ENCODE measurements at places on chromosomes 11 and 22.

DNA sequence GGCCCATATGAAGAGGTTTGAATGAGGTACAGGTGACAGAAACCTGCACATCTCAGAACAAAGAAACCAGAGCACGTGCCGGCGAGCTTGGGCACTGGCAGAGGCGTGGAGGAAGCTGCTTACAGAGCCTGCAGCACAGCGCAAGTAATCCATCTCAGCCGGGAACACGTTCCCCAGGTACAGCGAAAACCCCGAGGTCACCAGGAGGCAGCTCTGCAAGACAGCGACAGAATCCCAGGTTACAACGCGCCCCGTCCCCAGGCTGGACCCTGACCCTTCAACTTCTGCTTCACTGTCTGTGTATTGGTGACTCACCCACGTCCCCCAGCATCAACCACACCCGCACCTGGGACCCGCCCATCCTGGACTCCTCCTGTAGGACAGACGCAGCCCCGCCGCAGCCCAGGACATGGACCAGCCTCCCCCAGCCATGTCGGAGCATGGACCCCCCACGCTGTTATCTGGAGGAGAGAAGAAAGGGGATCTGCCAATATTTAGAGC lies 2.2 kb downstream of the MLC1 start:
- no peak for DNase-seq

DNA sequence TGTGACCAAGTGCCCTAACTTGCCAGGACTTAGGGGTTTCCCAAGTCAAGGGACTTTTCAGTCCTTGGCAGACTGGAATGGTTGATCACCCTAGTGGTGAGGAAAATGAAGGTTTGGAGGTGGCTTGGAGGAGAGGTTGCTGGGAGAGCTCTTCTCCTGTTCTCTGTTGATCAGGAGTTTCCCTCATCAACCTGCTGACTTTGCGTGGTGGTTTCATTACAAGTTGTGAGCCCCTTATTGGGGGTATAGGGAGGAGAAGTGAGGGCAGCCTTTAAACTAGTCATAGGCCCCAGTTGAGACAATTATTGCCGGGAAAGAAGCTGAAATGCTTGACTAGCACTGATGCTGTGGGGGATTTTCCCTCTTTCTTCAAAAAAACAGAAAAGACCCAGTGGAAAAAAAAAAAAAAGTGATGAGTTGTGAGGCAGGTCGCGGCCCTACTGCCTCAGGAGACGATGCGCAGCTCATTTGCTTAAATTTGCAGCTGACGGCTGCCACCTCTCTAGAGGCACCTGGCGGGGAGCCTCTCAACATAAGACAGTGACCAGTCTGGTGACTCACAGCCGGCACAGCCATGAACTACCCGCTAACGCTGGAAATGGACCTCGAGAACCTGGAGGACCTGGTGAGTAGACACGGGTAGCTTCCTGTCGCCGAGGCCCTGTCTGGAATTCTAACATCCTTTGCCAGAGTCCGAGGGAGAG lies at the start of gene CXCR5:
TSS of gene CXCR5 (plus strand) at position 525 of the 704 bp plus-strand sequence. CDS start at position 575, 50 bp downstream.
- DNase-seq, result no peak

GRCh38 chr11:123410218-123410549 lies 19.9 kb upstream of the GRAMD1B start:
- no peak for DNase-seq

DNA sequence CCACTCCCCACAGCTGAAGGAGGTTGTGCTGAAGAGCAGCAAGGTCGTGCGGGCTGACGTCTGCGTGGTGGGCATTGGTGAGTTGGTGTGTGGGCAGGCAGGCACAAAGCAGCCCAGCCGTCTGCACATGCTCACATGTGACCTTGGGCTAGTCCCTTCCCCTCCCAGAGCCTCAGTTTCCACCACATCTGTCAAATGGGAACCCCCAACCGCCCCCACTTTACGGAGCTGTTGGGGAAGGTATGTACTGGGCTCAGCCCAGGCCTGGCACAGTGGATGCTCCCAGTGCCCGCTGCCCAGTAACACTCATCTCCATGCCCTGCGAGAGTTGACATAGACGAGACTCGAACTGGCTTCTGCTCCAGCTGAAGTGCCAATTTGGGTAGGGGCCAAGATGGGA lies 5.1 kb upstream of the LZTR1 start:
- DNase-seq, result no peak

DNA sequence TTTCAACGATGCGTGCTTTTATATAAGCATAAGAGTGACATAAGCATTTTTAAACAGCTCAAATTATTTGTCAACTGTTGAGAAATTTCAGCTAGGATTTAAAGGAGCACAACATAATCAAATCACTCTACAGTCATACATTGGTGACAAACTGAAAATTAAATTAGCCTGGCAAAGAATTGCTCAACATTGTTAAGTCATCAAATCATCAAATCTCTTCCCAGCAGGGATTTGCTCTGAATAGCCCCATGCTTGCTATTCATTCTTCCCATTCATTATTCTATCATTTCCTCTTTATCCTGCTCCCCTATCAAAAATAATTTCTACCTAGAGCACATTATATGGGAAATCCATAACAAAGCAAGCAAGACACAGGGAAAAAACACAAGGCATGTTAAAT lies 198.7 kb upstream of the LUZP2 start:
- no peak for DNase-seq

GRCh38 chr11:44855493-44855849 lies 95.2 kb downstream of the TP53I11 start:
- no peak for DNase-seq

DNA sequence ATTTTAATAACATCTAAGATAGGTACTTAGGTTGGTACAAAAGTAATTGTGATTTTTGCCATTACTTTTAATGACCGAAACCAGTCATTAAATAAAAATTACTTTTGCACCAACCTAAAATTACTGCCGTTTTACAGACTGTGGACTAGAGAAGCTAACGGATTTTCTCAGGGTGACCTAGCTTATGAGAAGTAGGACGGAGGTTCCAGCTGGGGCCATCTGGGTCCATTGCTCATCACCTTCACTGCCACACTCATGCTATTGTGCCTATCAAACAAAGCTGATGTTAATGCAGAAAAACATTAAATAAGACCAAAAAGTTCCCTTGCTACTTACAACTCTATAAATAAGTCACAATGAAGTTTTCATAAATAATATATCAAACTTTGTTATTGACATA lies 38.9 kb downstream of the GRIA4 start:
- DNase-seq, result no peak

GRCh38 chr11:117458275-117459122 lies 130.8 kb downstream of the CEP164 start:
- DNase-seq, result no peak

DNA sequence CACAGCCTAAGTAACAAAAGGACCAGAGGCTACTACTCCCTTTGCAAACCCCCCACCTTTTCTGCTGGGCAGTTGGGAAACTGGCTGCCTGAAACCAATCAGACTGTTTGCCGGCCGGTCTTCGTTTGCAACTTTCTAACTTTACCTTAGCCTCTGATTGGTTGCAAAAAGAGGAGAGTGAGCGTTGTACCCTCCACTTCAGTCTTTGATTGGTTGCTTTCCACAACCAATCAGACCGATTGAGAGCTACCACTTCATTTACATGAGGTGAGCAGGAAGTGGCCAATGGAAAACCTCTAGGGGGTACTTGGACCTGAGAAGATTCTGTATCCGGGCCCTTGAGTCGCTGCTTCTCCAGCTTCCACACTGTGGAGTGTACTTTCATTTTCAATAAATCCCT lies 18.8 kb upstream of the CLNS1A start:
- no peak for DNase-seq

GRCh38 chr22:48180631-48181030 lies 1418.2 kb downstream of the TBC1D22A start:
- no peak for DNase-seq

- DNase-seq, result no peak
Measured at GRCh38 chr11:18720091-18720807, 5.7 kb downstream of the IGSF22 start.

DNA sequence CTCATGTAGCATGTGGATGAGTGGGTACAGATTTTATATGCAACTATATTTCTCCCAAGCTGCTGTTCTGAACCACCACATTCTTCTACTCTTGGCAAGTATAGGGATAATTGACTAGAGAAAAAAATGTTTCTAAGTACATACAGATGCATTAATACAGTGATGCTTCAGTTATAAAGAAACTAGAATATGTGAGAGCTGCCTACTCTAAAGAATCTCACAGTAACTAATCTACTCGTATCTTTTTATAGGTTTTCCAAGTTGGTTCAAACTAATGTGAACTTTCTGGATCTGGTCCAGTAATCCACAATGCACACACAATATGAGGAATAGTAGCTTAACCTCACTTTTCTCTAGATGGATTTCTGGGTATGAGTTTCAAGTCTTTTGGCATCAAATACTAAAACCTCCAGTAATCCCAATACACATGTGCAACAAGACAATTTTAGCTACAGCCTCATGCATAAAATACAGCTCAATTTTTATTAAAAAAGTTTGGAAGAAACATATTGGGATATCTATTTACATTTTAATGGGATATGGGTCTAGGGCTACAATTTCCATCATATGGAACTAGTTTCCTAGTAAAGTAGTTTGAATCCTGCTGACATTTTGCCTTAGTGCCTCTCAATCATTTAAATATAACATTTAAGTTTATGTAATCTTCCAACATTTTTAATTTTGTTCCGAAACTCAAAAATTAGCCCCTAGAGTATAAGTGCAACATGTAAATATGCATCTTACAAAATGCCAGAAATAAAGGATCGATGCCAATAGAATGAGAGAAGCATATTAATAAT lies 2209.7 kb downstream of the LRRC4C start:
- no peak for DNase-seq

DNA sequence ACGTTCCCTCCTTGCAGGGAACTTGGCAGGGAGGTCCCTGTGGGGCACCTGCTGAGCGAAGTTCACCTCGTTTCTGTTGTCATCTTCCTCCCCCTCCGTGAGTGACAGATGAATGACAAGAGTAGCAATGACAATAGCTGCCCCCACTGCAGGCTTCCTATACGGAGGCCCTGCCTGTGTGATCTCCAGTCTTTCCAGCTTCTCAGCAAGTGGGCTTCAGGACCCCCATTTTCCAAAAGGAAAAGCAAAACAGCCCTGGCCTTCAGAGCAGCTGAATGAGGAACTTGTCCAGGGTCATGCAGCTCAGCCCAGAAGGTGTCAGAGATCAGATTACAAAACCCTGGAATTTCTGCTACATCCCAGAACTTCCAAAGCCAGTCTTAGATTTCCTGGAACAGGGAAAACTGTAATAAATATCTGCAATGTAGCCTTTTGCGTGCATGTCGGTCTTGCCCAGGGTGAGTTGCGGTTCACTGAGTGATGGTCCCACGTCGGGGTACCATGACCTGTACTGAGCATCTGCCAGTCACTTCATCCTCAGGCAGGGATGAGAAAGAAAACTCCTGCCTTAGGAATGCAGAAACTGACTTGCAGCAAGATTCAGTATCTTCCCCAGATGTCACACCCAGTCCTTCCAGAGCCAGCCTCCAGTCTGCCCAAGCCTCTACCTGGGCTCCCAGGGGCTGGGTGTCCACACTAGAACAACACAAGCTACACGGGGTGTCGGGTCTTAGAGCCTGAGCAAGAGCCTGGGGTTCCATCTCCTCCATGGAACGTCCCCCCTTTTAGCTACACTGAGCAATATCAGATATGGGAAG lies 1457.0 kb downstream of the BRD1 start:
- DNase-seq, result no peak

GRCh38 chr11:12784987-12785386 lies 110.8 kb downstream of the TEAD1 start:
- no peak for DNase-seq

- DNase-seq, result no peak
Measured at GRCh38 chr11:37503411-37504059, 905.5 kb upstream of the RAG2 start.

All from right renal cortex interstitium (tissue), 3 donors.